Amniotic stem cell (primary cell): ENCODE measurements at places on chromosomes 5 and 9.

GRCh38 chr5:28355831-28356230 lies 1317.4 kb upstream of the CDH9 start:
- no peak for DNase-seq

DNA sequence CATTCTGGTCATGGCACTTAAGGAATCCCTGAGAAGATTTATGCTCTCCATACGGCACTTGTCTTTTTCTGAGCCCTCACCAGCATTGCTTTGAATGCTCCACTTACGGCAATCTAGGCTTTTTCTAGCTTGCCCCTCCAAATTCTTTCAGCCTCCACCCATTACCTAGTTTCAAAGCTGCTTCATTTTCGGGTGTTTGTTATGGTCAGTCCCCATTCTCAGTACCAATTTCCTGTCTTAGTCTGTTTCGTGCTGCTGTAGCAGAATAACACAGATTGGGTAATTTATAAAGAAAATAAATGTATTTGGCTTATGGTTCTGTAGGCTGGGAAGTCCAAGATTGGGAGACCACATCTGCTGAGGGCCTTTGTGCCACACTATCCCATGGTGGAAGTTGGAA lies 42.0 kb downstream of the ARHGEF28 start:
- DNase-seq: no peak

- no peak for DNase-seq
Measured at GRCh38 chr5:14557791-14558415, 23.7 kb upstream of the OTULINL start.

- DNase-seq: peak; percentile 7
Measured at GRCh38 chr9:71680189-71680980, 87.9 kb downstream of the CEMIP2 start.

GRCh38 chr9:127148014-127148413 lies 25.6 kb upstream of the ANGPTL2 start:
- no peak for DNase-seq

DNA sequence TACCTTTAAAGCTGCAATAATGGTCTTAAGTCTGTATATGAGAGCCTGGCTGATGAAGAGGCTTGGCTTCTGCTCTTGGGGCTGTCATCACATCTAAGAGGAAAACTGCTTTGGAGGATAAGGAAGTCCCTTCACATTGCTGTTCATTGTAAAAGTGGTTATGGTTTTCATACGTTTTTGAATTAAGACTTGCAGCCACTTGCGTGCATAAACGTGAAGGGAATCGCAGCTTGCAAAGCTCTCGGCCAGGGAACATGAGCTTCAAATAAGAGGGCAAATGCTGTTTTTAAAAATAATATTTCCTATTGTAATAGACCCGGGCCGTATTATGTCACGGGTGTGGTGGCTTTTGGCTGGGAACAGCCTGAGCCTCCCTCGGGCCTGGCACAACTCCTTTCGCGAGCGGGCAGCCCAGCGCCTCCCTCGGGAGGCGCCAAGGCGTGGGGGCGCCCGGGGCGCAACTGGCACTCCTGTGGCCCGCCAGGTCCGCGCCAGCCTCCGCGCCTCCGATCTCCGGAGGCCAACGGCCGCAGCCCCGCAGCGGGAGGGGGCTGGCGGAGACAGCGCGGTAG lies 538 bp upstream of the ARHGEF28 start:
- no peak for DNase-seq

GRCh38 chr5:159894149-159894720 lies 22.0 kb upstream of the ADRA1B start:
- no peak for DNase-seq

DNA sequence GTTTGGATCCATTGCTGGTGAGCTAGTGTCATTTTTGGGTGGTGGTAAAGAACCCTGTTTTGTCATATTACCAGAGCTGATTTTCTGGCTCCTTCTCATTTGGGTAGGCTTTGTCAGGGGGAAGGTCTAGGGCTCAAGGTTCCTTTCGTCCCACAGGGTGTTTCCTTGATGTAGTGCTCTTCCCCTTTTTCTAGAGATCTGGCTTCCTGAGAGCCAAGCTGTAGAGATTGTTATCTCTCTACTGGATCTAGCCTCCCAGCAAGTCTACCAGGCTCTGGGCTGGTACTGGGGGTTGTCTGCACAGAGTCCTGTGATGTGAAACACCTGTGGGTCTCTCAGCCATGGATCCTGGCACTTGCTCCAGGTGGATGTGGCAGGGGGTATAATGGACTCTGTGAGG lies 145.9 kb downstream of the HINT1 start:
- DNase-seq: no peak

- DNase-seq: peak; percentile 52
Measured at GRCh38 chr5:169164481-169164925, 136.4 kb downstream of the SLIT3 start.

DNA sequence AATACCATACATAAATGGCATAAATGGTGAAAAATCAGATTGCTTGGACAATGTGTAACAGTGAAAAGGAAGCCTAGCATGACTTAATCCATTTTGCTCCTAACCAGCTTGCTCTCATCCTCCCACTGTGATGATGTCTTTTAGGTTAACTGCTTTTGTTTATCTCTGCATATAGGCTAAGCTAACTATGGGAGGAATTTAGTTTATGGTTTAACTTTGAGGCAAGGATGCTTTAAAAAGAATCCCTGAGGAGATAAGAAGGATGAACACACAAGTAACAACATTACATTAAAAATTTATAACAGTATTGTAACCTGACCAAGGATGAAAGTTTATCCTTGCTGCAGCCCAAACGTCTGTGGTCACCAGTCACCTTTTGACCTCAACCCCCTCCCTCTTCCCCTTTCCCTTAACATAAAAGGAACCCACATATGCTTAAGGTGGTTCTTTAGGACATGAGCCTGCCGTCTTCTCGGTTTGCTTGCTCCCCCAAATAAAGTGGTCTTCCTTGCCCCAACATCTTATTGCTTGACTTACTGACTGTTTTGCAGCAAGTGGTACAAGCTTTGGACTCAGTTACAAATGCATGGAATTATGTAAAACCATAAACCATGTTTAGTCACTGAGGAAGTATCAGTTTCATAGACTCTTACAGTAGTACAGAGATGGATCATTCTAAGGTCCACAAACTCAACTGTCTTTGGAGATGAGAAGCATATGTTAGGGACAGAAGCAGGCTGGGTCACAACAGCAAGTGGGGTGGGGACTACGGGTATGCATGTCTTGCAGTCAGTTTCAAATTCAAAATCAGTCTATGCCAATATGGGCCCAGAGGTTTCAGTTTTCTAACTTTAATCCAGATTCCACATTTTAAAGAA lies 31.3 kb downstream of the AGXT2 start:
- no peak for DNase-seq
